ENCODE measurements at places on chromosomes 7 and 10. TPM values are rescaled to one million over a fixed set of nuclear protein-coding genes. Genes with fewer than 3 reads are reported as not detected.

Gene CABCOCO1
- not detected for total RNA-seq

Gene VWDE
- not detected for total RNA-seq

Gene OGDHL
- total RNA-seq: 0.33 TPM

Gene CHRM2
- not detected for total RNA-seq

Gene ANKRD30A
- not detected for total RNA-seq

Gene HIBADH
- total RNA-seq: 33.8 TPM

Gene KIF11
- total RNA-seq: 8.8 TPM

Gene LIPA
- total RNA-seq: 101 TPM

Gene RTKN2
- total RNA-seq: 0.33 TPM

Gene OPALIN
- total RNA-seq: not detected

Gene CCDC172
- total RNA-seq: not detected

Gene CACNB2
- total RNA-seq: not detected

Gene CALML3
- not detected for total RNA-seq

Gene CTNNA3
- total RNA-seq: under 0.01 TPM

Gene UNC5B
- 12.1 TPM for total RNA-seq

Gene NOS3
- 33.4 TPM for total RNA-seq

Gene WDR91
- 5.3 TPM for total RNA-seq

Gene SLC29A3
- 2.6 TPM for total RNA-seq

Gene CRYGN
- total RNA-seq: not detected

Gene PLPP4
- not detected for total RNA-seq

Gene MYH16
- total RNA-seq: not detected

Gene UTF1
- total RNA-seq: not detected

Gene TUBGCP2
- 33.5 TPM for total RNA-seq

Gene DLG5
- 7.8 TPM for total RNA-seq

Gene FAM180A
- not detected for total RNA-seq

Gene RBM20
- 5.3 TPM for total RNA-seq

Gene GRID2IP
- total RNA-seq: not detected

Gene SLC16A9
- 0.05 TPM for total RNA-seq

Gene RBP3
- not detected for total RNA-seq

Gene AKR1B15
- total RNA-seq: not detected

Gene PLEKHS1
- not detected for total RNA-seq

Gene SFRP4
- not detected for total RNA-seq

Gene IFIT1
- total RNA-seq: 2.2 TPM

Gene PTPRZ1
- under 0.01 TPM for total RNA-seq

Gene SNX10
- total RNA-seq: 9.4 TPM

Gene ZNF487
- 2.7 TPM for total RNA-seq

Gene ANXA8
- total RNA-seq: not detected

Gene GPR85
- 0.42 TPM for total RNA-seq

Gene UPK3B
- total RNA-seq: under 0.01 TPM

Gene ZNF365
- not detected for total RNA-seq

Gene CLCN1
- total RNA-seq: not detected

Measured in dermis blood vessel endothelial cell (primary cell).